ENCODE measurements at places on chromosomes 3 and 15.

- no peak for DNase-seq
Measured at GRCh38 chr15:29813009-29813408, 9.3 kb downstream of the TJP1 start.

GRCh38 chr3:69088063-69088462, 3.3 kb downstream of the ARL6IP5 start:
- no peak for DNase-seq

DNA sequence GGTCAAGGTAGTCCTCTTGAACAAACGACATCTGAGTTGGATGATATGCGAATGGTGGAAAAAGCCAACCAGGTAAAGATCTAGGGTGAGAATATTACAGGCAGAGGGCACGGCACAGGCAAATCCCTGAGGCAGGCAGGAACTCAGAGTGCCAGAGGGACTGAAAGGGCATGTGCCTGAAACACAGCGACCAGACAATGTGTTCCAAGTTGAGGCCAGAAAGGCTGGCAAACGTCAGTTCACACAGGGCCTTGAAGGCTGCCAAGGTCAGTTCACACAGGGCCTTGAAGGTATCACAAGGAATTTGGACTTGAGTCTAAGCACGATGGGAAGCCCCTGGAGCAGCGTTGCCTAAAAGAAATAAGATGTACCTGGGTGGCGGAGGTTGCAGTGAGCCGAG, 20.1 kb downstream of the HES1 start:
- no peak for DNase-seq

DNA sequence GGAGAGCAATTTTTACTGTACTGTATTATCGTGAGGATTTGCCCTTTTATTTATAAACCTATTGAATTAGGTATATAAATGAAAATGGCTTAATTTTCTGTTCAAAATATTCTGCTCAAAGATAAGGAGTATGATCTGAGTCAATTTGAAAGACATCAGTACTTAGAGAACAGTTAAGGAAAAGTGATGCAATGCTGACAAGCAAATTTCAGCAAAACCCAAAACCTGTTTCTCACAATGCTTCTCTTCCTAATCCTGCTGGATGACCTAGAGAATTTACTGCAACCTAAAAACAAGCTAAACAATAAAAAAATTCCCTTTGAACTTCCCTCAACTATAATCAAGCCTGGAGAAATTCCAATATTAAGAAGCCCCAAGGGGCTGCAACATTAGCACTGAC, 82.7 kb downstream of the RFX7 start:
- DNase-seq = no peak

GRCh38 chr3:18808429-18808828, 339.9 kb upstream of the KCNH8 start:
- no peak for DNase-seq

DNA sequence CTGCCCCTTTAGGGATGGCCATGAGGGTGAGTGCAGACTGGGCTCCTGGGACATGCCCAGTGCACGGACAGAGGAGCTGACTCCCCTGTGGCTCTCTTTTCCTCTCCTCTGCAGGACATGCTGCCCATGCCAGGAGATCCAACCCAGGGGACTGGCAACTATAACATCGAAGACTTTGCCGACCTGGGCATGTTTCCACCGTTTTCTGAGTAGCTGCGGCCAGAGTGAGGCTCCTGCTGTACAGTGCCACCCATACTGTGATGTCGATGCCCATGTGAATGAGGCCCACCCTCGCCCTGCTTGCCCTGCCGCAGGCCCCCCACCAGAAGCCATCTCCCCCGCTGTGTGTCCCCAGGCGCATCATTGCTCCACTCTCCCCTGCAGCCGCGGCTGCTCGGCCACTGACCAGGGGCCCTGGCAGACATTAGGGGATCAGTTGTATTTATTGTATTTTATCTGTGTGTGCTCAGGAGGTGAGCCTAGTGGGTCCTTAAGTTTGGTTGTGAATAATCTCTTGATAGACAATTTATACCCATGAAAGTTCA, 101.6 kb upstream of the ABHD17C start:
- DNase-seq = no peak

GRCh38 chr3:81173514-81173913, 587.9 kb downstream of the GBE1 start:
- DNase-seq = no peak

DNA sequence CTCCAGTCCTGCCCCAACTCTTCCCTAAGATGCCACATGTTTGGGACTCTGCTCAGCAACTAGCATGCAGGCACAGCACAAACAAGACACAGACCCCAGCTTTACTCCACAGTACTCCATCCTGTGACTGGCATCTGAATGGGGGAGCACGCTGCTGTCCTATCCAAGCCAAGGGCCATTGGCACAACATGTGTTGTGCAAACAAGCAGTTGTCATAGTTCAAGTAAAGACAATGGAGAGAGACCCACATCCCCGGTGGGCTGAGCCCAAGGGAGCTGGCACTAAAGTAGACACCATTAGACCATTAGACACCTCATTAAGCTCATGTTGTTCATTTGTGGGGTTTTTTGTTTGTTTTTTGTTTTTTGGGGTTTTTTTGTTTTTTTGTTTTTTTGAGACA, 132.7 kb downstream of the CHSY1 start:
- no peak for DNase-seq

- DNase-seq = no peak
Measured at GRCh38 chr15:53851110-53851848, 91.8 kb upstream of the WDR72 start.

- DNase-seq = no peak
Measured at GRCh38 chr3:37526511-37526910, 335.2 kb upstream of the CTDSPL start.

DNA sequence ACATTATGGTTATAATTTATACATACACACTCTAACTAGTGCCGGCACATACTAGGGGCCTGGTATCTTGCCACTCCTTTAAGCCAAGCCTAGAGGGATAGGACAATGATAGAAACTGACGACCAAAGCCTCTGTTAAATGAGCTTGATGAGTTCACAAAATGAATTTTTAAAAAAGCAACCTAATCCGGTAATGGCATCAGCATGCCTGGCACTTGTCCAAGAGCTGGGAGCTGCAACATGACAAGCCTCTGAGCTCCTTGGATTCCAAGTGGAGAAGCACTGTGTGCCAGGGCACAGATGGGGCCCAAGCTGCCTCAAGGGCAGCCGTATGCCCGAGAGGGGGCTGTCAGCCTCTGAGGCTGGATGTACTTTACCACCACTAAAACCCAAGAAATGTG, 9.7 kb downstream of the ETV5 start:
- DNase-seq = no peak

- DNase-seq = no peak
Measured at GRCh38 chr3:148078658-148079057, 619.0 kb upstream of the AGTR1 start.

- DNase-seq = no peak
Measured at GRCh38 chr3:117285737-117286136, 576.2 kb downstream of the TUSC7 start.

DNA sequence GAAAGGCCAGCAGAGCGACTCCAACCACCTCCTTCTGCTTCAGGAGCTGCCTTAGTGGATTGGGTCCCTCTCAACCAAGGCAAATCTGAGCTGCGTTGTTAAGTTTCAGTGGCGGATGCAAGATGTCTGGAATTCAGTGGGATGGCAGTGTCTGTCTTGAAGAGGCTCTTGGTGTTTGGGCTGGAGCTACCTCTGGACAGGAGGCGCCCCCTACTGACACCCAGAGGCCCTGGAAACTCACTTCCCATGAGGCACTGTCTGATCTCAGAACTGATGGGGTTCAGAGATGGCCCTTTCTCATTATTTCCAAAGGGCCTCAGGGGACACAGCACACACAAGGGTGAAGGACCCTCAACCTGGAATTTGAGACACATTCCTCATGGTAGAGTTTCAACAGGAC, 6.0 kb upstream of the SLC28A1 start:
- DNase-seq = peak; percentile 67

- peak; percentile 35 for DNase-seq
Measured at GRCh38 chr3:38528457-38528856, 32.3 kb downstream of the EXOG start.

DNA sequence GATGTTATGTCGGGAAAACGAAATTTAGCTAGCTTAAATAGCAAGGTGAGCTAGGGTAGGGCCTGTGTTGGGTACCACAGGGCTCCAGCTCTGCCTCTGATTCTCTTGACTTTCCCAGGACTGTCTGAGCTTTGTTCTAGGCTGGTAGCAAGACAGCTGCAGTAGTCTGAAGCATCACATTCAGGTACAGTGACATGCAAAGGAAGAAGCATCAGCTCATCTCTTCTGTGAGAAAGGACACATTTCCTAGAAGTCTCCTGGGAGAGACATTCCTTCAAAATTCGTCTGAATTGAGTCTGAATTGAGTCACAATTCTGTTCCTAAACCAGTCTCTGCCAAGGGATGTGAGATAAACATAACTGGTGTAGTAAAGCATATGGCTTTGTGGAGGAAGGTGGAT, 8.5 kb upstream of the UBXN7 start:
- DNase-seq = no peak

DNA sequence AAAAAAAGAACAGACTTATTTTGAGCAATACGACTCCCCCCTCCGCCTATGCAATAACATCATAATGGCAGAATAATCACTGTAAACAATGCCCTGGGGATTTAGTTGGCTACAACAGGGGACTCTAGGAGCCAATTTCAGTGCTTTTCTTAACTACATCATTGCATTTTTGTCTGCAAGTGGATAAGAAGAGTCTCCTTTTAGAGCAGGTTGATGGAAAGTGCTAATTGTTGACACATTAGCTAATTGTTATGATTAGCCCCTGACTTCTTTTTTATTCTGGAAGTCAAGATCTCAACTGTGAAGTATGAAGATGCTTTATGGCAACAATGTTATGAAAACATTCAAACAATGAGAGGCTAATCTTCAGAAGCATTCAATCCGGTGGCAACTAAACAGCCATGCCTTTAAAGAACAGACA, 121.2 kb downstream of the MECOM start:
- no peak for DNase-seq

GRCh38 chr3:108311797-108312196, 15.4 kb downstream of the HHLA2 start:
- DNase-seq = no peak

GRCh38 chr3:930866-931265, 162.0 kb upstream of the CNTN6 start:
- DNase-seq = no peak

DNA sequence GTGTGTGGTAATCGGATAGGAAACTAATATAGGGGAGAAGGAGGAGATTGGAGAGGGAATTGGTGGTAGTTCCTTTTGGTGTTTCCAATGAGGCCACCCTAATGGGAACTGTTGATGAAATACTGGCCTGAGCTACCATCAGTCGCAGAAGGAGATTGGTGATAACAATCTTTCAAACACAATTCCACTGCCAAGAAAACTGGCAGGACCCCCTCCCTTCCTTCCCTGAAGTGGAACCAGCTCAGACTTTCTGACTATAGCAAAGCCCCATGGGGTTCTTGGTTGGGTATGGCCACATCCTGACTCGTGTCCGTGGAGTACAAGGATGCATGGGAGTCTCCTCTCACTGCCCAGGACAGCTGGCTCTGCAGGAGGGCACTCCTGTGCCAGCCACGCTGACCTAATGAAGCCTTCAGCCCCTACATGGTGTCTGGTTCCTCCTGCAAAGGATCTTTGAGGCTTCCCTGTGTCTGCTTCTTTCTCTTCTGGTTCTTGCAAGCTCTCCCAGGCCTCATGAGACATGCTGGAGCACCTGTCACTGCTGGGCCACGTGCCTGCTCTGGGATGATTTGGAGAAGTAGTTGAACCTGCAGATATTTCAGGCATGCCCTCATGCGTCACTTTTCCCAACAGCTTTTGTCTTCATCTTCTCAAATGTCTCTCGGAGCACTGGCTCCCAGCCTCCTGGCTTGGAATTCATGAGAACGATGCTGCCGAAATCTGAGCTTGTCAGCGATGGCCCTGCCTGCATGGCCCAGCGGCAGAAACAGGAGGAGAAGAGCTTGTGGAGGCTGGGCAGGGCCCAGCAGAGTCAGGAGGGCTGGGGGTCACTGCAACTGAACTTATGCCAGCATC, 90.0 kb upstream of the ADPGK start:
- no peak for DNase-seq

GRCh38 chr15:63655683-63656372, 58.6 kb downstream of the FBXL22 start:
- no peak for DNase-seq

DNA sequence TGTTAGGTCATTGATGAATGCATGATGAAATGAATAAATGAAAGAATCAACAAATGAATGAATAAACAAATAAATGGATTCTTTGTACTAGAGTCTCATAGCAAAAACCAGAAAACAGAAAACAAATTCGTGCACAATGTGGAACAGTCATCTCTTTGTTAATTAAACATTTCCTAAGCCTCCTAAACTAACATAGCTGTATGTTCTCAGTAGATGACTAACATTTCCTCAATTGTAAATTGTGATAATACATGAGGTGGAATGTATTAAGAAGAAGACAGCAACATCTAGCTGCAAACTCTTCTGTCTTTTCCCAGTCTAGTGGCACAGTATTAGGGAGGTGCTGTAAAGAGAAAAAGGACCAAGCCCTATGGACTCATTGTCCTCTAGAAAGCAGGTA, 1021.0 kb downstream of the MCTP2 start:
- DNase-seq = no peak

- DNase-seq = no peak
Measured at GRCh38 chr3:179760944-179761343, 108.1 kb downstream of the USP13 start.

DNA sequence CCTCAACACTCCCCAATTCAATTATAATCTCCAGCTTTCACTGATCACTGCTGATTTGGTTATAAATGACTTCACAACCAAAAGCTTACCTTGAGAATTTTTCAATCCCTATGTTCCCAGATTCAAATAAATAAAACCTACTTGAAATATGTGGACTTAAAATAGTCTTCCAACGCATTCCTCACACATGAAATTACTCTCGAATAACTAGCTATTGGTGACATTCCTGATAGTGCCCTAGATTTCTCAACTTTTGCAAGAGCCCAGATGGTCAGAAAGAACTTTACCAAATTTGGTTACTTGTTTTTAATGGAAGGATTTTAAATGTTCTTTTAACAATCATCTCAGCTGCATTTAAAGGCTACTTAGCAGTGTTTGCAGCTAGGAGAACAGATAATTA, 605.5 kb downstream of the FHIT start:
- DNase-seq = no peak

DNA sequence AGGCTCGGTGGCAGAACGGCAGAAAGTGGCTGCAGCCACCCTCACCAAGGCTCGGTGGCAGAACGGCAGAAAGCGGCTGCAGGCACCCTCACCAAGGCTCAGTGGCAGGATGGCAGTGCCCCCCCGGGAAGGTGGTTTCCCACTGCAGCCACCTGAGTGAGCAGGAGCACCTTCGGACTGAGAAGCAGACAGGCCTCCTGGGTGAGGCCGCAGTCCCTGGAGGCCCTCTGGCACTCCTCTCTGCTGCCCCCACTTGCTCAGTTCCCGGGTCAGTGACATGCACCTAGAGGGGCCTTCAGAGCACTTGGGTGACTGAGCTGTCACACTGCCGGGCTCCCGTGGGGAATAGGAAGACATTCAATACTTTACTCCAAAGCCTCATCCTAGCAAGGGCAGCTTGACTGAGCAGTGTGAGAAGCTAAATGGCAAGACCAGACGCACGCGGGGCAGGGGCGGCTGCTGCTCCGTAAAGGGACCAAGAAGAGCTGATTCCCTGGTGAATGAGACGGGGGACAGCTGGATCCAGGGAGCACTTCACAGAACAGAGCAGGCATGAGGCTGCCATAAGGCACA, 62.7 kb downstream of the PCSK6 start:
- DNase-seq = no peak

Measured in NCI-H526 (cell line).